ENCODE measurements at places on chromosomes 4 and X.

- DNase-seq = no peak
These were observed 57.3 kb downstream of the EVC2 start for GRCh38 chr4:5651089-5651488.

DNA sequence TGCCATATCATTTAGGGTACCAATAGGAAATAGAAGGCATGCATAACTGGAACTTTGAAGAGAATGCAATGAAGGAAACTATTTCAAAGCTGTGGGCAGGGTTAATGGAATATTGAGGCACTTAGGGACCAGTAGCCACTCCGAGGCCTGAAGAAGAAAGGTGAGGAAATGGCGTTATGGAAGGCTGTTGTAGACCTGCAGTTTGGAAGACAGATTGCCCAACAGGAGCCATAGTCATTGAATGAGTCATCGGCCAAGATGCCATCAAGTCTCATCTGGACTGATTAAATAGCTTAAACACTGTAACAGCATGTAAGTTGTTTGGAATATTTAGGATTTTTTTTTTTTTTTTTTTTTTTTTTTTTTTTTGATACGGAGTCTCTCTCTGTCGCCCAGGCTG, 11.6 kb downstream of the CXCL13 start:
- no peak for DNase-seq

DNA sequence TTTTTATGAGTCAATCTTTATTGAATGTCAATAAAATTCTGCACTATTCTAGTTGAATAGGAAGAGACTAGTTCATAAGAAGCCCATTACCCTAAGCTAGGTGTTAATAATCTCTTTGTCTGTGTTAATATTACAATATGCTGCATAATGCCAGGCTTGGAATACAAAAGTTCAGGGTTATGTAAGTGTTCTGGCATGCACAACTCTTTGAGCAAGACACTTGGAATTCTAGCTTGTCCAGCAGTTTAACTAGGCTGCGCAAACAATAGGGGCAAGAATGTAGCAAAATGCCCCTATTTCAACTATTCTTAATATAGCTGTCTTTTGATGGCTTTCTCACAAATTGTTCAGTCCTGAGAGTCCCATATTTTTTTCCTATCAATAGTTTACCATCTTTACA, 31.3 kb upstream of the ETNPPL start:
- DNase-seq = no peak

DNA sequence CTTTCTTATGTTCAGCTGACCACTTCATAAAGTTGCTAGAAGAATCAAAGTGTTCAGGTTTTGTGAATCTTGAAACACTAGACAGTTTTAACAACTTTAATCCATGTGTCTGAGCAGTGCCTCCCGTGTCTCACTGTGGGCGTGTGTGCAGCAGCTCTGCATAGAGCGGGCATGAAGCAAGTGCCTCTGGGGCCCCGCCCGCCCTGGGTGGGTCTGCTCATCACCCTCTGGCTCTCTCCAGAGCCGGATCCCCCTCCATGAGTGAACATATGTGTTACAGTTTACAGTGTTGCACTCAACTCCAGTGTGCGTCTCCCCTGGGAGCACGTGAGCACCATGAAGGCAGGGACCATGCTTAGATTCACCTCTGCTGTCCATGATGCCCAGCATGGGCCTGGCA, 37.6 kb upstream of the CRMP1 start:
- DNase-seq = no peak

- DNase-seq = no peak
These were observed 1.5 kb downstream of the ASMTL start for GRCh38 chrX:1451251-1451660.

- DNase-seq = no peak
These were observed 2016.8 kb upstream of the IGFBP7 start for GRCh38 chr4:59127006-59127405.

Measured in NCI-H510A treated with DMSO at 0.1 percent for 48 hours (cell line).